Activated CD8-positive, alpha-beta memory T cell treated with anti-CD3 and anti-CD28 coated beads for 48 hours (primary cell): ENCODE measurements at places on chromosomes 5 and 9.

- no peak for DNase-seq
Observed at GRCh38 chr5:179139936-179140235, 79.7 kb downstream of the ZNF354C start.

- peak; percentile 94 for DNase-seq
Observed at GRCh38 chr5:132063090-132063911, 2.8 kb downstream of the IL3 start.

- no peak for DNase-seq
Observed at GRCh38 chr5:60529001-60529400, 171.0 kb downstream of the DEPDC1B start.

- no peak for DNase-seq
Observed at GRCh38 chr5:103929338-103930013, 366.9 kb upstream of the NUDT12 start.

DNA sequence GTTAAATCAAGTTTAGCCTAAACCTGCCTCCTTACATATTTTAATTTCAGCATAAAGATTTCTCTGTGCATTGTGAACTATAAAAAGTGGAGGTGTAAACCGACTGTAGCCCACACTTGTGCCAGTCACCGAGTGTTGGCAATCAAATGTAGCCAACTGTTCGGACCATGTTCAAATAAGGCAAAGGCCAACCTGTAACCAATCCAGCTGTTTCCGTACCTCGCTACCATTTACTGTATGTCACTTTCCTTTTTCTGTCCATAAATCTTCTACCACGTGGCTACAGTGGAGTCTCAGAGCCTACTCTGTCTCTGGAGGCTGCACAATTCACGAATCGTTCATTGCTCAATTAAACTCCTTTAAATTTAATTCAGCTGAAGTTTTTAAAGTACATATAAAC, 156.0 kb downstream of the SLC25A46 start:
- no peak for DNase-seq

DNA sequence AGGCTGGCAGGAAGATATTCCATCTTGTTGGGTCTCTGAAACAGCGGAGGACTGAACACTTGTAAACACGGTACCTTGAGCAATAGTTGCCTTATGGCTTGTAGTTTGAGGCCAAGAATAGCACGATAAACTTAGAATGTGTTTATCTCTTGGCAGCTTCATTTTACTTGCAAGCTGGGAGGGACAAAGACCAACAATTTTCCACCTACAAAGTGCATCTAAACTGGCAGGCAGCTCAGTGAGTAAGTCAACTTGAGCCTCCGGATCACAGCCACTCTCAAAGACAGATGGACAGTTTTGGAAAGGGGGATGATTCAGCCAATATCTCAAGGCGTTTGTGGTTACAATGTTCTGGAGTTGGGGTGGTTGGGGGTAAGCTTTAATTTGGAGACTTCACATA, 652.6 kb downstream of the CETN3 start:
- no peak for DNase-seq

DNA sequence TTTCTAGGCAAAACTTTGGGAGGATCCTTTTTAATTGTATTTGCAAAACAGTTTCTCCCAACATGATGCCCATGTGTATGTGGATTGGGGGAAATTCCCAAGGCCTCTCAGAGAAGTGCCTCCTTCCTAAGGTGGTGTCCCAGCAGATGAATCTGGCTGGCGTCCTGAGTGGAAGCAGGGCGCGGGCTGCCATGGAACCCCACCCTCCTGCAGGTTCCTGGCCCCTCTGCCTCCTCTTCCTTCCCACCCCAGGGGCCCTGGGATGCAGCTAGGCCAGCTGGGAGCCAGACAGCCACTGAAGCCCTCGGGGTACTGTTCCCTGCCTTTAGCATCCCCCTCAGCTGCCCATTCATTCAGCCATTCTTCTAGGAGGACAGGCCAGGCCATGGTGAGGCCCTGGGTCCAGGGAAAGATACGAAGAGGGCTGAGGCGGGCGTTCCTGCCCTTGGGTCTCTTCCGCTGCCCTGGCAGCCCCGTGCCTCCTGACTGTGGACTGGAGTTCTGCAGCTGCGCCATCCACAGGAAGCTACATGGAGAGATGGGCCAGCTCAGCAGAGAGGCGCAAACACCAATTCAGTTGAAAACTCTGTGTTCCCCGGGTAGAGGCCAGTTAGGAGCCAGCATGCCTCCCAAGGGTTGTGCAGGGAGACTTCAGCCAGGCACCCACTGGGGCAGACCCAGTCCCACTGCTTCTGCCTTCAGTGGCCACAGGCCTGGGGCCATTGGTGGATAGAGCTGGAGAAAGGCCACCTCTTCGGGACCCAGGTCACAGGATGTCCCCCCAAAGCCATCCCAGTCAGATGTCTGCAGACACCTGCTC, 36.5 kb downstream of the ADAMTS2 start:
- DNase-seq, result no peak

- no peak for DNase-seq
Observed at GRCh38 chr5:147760086-147760875, 22.2 kb downstream of the JAKMIP2 start.

DNA sequence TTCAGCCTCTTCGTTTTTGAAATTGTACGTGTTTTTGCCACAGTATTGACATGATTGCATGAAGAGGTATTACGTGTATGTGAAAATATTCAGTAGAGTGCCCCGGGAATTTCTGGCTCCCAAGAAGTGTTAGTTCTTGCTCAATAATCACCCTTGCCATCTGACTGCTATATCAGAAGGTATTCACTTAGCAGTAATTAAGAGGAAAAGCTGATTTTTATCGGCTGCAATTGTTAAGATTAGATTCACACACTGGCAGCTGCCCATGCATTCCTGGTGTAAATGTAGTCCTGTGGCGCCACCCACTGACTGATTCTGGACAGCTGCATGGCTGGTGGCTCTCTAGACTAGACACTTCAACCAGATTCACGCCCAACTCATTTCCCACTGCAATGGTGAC, 440.1 kb upstream of the ADAMTS16 start:
- DNase-seq, result no peak

DNA sequence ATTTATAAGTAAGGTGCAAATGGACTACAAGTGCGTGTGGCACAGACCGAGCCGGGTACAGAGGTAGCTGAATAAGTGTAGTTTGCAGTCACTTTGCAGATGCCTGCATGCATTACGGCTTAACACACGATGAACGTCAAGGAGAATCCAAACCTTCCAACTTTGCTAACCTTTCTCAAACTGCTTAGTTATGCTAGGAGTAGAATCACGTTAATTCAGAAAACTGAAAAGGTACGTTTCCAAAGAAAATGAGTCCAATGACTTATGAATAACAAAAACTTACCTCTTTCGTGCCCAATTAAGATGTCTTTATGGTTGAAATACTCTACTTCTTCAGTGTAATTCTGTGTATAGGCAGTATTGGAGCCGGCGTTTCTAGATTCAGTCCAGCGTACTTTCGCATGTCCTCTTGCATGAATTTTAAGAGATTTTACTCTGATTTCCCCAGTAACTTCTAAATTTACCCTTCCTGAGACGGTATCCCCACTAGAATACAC, 539 bp downstream of the ARRDC3 start:
- DNase-seq, result no peak

DNA sequence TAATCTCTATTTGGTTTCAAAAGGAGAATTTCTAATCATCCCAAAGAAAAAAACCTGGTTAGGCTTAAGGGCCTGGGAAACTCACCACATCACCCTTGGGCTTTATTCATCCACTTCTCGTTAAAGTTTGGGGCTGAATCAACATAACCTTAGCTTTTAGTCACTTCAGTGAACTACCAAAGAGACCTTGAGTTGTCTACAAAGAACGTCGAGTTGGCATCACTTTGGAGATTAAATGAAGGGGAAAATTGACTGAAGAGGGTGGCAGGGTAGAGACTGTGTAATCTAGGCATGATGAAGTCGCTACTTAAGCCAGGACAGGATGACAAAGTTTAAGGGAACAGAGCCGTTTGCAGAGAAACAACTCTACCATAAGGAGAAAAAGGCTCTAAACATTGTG, 341.4 kb downstream of the RAB3C start:
- DNase-seq, result no peak

GRCh38 chr9:91197232-91198181, 164.2 kb downstream of the AUH start:
- no peak for DNase-seq

DNA sequence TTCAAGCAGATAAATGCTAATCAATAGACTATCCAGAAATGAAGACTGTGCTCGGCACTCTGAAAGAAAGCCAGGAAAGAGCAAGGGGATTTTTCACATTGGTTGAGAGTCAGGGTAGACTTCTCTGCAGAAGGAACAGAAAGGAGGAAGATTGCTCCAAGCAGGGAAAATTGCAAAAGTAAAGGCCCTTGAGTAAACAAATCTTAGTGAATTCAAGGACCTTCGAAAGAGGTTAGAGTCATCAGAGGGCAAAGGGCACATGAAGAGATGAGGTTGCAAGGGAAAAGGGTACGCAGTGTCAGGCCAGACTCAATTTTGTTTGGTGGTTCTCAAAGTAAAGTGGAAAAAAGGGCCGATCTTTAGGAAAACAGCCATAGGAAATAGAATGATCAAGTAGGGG, 157.6 kb upstream of the RAI14 start:
- no peak for DNase-seq

GRCh38 chr5:1999794-2000193, 117.1 kb upstream of the IRX4 start:
- no peak for DNase-seq

DNA sequence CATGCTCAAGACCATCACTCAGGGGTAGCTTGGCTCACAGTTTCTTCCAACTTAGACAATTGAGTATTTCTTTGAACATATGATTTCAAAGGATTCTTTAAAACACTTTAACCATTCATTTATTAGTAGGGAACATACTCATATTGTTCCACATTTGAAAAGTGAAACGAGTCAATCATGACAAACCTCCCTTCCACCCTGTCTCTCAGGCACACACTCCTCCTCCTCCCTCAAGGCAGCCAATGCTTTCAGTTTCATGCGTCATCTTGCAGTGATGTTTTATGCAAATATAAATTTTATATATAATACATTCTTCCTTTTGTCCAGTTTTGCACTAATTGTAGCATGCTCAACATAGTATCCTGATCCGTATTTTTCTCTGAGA, 126.0 kb upstream of the BOD1 start:
- no peak for DNase-seq

GRCh38 chr5:92749943-92750342, 831.1 kb downstream of the NR2F1-AS1 start:
- no peak for DNase-seq

GRCh38 chr9:104258296-104259011, 164.3 kb downstream of the SMC2 start:
- DNase-seq, result no peak

- no peak for DNase-seq
Observed at GRCh38 chr9:127537792-127538191, 74.3 kb upstream of the STXBP1 start.

GRCh38 chr9:88322906-88323566, 65.2 kb upstream of the SPIN1 start:
- DNase-seq, result peak; percentile 21

GRCh38 chr5:112604732-112605630, 132.7 kb upstream of the APC start:
- no peak for DNase-seq

DNA sequence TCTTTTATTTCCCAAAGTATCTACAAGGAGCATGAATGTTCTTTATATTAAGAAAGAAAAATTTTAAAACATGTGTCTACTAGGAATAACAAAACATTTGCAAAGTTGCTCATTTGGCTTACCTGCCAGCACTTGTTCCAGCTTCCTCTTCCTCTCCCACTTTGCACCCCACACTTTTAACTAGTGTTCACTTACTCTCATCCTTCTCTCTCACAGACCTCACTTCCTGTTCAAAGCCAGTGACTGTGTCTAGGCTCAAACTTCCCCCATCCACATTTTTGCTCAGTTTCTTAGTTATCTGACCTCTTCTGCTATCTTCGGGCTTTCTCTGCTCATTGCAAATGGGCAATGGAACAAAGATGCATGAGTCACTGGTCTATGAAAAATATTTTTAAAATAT, 512.2 kb upstream of the ZNF462 start:
- DNase-seq, result no peak

- DNase-seq, result no peak
Observed at GRCh38 chr9:117625154-117625553, 79.0 kb upstream of the TLR4 start.

GRCh38 chr5:174459832-174460448, 264.4 kb upstream of the MSX2 start:
- no peak for DNase-seq

- no peak for DNase-seq
Observed at GRCh38 chr5:90263102-90263820, 146.3 kb downstream of the CETN3 start.

- DNase-seq, result no peak
Observed at GRCh38 chr9:123065196-123065595, 31.7 kb downstream of the GPR21 start.

GRCh38 chr5:104998169-104998568, 1435.6 kb upstream of the NUDT12 start:
- DNase-seq, result no peak

- no peak for DNase-seq
Observed at GRCh38 chr5:38551030-38552017, 5.1 kb downstream of the LIFR start.

DNA sequence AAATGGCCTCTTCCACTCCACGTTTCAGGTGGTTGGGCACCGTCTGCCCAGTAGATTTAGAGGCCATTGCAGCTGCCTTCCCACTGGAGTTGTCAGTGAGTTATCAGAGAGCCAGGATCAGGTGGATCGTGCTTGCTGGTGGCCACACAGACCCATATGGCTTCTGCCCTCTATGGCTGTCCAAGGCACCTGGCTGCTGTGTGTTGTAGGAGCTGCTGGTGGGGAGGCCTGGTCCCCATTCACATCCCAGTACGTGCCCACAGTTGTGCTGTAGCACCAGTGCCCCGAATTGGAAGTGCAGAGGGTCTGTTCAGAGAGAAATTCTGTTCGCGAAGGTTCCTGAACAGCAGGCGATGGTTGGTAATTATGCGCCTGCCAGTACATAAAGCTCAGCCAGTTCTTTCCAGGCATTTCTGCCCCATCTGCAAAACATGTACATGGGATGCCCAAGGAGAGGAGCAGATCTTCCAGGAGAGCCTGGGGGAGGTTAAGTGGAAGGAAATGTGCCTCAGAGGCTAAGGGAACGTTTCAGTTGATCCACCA, 41.1 kb downstream of the UBE2QL1 start:
- no peak for DNase-seq

GRCh38 chr5:131068893-131069643, 96.0 kb downstream of the HINT1 start:
- DNase-seq, result no peak

DNA sequence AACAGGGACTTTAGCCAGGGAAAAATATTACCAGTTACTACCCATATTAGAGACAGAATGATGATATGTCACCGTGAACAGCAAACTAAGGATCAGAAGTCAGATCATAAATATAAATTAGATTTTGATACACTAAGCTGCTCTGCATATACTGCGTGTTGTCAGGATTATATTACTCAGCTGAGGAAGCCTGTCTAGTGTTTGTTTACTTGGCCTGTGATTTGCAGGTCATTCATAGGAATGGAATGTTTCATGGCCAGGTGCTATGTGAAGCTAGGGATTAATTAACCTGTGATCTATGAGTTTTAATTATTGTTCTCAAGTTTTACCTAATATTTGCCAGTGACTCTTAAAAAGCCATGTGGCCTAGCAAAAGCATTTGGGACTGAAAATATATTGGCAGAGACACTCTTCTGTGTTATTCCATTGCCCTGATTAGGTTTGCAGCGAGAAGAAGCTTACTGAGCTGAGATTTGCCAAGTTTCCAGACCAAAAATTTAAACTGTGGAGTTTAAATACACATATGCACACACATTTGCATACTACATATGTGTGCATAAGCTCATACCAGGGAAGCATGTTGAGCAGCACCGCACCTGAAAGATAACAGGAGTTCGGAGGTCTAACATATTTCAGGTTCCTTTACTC, 496.3 kb upstream of the GRIA1 start:
- no peak for DNase-seq
